ENCODE measurements at places on chromosomes 13 and 19.

- peak; percentile 27 for DNase-seq
These were observed 30.7 kb downstream of the HTR2A start for GRCh38 chr13:46866150-46866549.

DNA sequence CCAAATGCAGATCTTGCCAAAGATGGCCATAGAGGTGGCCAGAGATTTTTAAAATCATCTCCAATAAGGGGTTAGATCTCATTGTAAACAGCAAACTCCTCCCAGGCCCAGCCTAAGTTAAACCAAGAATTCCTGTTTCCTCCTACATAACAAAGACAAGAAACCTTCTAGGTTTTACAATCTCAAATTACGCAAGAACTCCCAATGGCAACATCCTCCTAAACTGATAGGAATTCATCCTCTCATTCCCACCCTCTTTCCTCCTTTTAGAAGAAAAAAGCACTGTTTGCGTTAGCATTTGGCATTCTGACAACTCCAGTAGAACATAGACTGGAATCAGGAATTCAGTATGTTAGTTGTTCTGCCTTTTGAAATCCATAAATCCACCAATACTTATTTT, 14.6 kb downstream of the PROSER1 start:
- DNase-seq = no peak

GRCh38 chr13:54592201-54592600, 1563.6 kb downstream of the OLFM4 start:
- no peak for DNase-seq

- no peak for DNase-seq
These were observed 332.0 kb downstream of the GPC6 start for GRCh38 chr13:93558637-93559036.
